HuH-7 (cell line): ENCODE measurements at places on chromosomes 3 and 15.

DNA sequence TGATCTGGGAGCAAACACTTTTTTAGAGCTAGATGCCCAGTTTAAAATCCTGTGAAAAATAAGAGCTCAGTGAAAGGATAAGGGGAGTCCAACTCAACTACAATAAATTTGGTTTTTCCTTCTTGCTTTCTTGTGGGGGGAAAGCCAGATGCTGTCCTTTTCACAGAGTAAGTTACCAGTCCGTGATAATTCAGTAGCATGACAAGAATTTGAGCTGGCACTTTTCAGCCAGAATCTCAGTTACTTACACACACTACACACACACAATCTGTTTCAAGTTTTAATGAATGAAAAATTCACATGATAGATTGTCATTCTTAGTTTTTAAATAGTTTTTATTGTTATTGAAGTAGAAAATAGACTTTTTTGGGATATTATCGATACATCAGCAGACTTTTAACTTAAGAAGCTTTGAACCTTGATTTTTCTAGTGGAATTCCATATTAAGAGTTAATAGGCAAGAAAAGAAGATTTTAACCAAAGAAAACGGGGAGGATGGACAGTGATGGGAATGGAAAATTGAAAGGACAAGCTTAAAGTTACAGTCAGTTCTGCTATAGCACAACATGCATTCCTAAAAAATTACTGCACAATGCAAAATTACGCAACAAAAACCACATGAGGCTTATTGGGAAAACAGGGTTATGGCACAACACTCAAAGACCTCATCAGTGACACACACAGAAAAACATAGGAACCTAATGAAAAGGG, 47.0 kb downstream of the PSMD6 start:
- DNase-seq, result no peak

DNA sequence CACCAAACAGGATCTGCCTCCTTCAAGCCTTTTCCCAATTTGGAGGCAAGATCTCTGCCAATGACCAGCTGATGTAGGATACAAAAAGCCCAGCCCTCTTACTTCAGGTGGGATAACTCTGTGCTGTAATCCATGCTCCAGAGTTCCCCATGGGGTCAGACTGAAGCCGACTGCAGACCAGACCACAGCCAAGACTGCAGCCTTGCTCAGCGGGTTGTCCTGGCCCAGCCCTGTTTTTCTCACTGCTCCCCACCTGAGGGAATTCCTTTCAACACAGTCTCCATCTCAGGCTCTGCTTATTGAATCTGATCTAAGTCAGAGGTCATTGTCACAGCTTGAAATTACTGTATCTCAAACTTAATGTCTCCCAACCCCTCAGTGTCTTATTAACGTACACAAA, 207.0 kb downstream of the MYRIP start:
- no peak for DNase-seq

DNA sequence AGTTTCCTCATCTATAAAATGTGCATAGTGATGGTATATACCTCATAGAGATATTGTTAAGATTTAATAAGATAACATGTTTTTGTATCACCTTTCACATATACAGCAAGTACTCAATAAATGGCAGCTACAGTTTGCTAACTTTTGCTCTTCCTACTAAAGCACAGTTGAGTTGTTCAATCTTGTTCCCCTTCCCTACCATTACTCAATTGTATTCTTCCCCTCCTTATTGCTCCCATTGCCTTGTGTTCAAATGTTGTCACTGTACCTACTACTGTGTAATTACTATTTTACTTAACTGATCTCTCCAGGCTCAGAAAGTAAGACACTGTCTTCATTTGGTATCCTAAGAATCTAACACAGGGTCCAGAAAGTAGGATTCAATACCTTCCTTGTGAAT, 5.5 kb downstream of the CD47 start:
- no peak for DNase-seq

DNA sequence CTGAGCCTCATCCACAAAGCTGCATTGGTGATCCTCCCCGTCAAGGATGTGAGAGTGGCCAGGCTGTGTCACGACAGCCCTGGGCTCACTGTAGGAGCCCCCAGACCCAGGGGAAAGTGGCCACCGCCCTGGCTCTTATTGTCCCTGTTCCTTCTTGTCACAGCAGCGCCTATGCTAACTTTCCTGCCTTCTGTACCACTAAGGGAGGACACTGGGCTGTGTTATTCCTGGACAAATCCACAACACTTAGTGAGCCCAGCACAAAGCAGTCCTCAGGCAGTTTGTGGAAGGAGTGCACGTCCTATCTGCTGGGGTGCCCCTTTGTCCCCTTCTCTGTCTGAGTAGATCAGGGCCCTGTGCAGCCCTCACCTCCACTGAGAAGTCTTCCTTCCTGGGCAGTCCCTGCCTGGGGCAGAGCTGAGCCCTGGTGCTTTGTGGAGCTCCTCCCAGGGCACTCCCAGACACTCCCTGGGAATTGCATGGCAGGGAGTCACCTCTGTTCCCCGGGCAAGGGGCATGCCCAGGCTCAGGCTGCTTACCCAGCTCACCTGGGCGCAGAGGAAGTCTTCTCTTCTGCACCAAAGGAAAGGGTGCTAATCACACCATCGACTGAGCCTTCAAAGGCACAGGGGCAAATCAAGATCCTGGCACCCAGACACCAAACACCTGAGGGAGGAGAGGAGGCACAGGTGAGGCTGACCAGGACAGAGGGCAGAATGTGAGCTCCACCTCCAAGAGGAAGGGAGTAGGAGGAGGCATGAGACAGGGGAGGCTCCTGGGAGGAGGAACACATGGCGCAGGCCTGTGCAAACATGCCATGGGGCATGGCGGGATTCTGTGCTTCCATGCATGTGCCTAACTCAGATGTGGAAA, 138.7 kb downstream of the KLF13 start:
- DNase-seq, result no peak

DNA sequence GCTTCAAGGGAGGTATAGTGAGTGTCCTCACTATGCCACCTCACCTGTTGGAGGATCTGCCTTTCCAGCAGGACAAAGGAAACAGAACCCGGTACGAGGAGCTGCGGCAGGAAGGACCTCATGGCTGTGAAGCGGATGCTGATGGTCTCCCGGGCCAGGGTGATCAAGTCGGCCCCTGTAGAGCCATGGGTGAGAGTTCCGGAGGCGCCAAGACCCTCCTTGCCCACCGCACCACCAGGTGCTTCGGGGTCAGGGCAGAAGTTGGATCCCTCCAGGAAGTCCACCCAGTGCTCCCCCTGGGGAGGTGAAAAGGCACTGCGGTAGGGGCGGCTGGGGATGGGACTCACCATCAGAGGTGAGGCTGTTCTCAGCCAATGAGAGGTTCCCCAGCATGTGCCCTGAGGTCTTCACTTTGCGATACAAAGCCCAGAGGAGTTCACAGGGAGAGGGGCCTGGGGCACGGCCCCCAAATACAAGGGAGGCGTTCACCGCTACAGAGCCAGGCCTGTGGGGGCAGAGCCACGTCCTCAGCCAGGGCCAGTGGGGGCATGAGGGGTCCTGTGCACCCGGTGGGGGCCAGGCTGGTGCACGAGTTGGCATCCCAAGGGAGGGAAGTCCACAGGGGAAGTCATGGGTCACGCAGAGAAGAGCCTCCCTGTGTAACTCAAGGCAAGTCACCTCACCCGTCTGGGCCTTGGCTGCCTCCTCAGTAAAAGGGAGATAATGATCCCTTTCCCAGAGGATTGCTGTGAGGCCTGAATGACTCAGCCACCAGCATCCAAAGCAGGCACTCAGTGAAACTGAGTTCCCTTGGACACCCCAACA, 27.7 kb downstream of the C15orf39 start:
- DNase-seq, result no peak

- DNase-seq, result no peak
These were observed 37.9 kb downstream of the CPA3 start for GRCh38 chr3:148903022-148903442.

DNA sequence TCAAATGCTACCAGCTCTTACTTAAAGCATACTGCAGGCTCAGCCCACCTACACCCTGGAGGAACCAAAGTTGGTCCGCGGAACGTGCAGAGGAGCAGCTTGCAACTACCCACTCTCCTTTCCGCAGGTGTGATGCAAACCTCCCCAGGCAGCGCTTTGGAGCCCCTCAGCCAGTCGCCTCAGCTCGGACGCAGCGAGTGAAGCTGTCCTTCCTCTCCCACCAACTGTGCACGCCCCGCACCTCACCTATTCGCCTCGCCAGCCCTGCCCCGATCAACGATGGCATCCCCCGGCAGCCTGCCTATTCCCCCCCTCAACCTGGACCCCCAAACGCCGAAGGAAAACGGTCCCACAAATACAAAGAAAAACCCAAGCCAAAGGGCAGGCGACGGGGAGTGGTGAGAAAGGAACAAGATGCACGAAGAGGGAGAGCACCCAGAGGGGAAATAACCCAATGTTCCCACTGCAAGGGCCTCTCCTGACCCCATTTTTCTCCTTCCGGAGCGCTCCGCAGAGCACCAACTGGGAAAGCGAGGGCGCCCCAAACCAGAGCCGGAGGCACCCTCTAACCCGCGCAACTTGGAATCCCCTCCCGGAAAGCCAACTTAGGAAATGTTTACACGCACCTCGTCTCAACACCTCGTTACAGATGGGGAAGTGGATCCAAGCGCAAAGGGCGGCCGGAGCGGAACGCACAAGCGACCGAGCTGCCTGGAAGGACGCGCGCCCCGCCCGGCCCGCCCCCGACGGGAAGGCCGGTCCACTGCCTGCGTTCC, 665 bp downstream of the GLB1 start:
- DNase-seq, result no peak

- DNase-seq, result no peak
These were observed 531 bp upstream of the MAP1A start for GRCh38 chr15:43516801-43517353.

GRCh38 chr3:122305818-122306621, 19.0 kb upstream of the CSTA start:
- DNase-seq, result peak; percentile 33

GRCh38 chr15:38053205-38053604, 118.8 kb downstream of the TMCO5A start:
- DNase-seq, result no peak

- DNase-seq, result no peak
These were observed 14.0 kb downstream of the SMAD6 start for GRCh38 chr15:66715720-66716655.

DNA sequence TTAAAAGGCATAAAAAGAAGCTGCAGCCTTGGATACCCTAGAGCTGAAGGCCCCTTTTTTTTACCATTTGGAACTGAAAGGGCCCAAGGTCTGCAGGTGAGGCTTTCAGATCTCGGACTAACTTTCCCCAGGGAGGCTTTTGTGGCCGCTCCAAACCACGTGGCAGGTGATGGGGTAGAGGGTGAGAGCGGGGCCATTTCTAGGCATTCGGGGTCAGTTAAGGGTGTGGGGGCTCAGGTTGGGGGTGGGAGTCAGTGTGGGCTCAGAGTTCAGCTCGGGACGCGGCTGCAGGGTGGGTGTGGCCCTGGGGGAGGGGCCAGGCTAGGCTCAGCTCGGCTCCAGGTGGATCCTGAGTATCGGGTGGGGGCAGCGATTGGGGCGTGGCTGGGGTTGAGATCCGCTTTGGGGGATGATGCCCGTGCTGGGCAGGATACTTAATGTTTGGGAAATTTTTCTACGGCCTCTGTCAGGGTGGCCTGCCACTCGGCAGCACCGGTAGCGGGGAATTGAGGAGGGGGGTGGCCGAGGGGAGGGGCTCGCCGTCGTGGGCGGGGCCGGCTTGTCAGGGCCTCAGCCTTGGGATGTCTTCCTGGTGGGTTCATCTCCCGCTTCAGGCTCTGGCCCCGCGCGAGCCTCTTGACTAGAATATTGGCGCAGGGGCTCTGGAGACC, 2.5 kb downstream of the KLF13 start:
- no peak for DNase-seq

DNA sequence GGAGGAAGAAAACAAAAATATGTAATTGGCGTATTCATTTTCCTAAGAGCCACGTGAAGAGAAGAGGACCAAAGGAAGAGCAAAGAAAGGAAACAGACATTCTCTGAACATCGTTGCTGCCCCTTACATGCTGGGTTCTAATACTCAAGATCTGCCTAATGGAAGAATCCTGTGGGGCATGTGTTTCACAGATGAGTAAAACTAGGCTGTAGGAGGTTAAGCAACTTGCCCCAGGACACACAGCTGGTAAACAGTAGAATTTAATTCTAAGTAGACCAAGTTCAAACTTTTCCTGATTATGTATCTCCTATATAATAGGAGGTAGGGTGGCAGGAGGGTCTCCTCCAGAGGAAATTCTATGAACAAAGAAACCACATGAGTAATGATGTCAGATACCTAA, 106.1 kb upstream of the TNFAIP8L3 start:
- DNase-seq, result no peak

DNA sequence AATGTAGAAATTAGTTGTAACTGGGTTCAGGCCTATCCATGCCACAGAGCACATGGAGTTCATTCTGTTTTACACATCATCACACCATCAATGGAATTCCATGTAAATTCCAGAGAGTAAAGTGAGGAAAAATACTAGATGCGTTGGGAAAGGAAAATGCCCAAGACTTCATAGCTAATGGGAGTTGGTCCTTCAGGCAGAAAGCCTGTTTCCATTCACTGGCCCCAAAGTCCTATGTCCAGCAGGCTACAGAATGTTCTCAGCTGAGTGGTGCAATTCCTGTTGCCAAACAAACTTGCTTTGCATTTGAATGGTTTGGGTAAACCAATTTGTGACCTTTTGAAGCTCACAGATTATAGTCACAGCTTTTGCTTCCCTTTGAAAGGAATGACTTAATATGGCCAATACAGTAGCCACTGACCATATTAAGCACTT, 164.6 kb upstream of the PFN2 start:
- no peak for DNase-seq

- DNase-seq, result peak; percentile 11
These were observed 47.2 kb downstream of the LEO1 start for GRCh38 chr15:51924156-51925068.

DNA sequence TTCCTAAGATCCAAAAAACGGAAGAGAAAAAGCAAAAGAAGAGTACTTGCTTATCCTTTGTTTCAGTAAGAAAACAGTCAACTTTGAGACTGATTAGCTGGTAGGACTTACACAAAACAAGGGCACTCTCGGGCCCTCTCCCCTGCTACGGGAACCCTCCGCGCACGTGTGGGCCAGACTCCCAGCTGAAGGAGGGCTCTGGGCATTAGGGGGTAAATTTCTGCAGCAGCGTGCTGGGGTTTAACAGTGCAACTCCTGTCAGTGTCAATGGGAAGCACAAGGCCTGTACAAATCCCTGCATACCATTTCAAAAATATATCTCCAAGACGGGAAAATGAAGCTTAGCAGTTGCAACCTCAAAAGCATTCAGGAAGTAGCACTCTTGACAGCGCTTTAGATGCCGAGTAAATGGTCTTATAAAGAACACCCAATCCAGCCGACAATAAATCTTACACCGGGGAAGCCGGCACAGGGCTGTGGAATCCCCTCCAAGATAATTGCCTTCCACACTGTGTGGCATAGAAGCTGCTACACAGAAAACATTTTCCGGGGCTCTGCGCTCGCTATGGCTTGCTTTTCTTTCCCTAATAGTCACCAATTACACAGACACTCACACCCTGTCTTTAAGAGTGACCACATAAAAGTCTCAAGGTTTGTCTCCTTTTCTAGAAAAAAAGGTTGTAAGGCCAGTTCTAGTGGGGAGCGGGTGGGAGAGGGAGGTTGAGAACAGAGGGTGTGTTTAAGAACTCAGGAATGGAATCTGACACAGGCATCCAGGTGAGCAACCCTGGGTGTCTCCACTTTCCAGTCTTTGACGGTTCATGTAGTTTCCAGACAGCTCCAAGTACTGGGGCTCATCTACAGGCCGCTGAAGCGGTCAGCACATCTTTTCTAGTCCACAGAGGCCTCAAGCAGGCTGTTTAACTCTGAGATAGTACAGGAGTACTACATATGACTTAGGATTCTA, 512.7 kb downstream of the FOXP1 start:
- no peak for DNase-seq
